ENCODE measurements at places on chromosomes 7 and 10. TPM values are rescaled to one million over a fixed set of nuclear protein-coding genes. Genes with fewer than 3 reads are reported as not detected.

DNA sequence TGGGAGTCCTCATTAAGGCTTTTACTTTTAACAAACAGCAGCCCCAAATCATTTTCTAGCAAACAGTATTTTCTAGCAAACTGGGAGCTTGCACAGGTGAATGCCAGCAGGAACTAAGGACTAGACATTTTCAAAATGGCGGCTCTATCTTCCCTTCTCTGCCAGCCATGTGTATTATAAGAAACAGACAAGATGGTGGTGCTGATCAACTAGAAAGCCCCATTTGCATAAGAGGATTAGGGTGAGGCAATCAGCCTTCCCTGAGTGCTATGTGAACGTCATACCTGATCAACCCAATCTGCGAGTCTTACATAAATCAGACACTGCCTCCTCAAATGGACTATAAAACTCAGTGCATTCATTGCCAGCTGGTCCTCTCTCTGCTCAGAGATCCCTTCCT lies 479.6 kb downstream of the IPMK start:
- no peak for DNase-seq

- no peak for DNase-seq
These were observed 27.3 kb upstream of the IFRD1 start for GRCh38 chr7:112422842-112423496.

Gene PRSS37
- polyA plus RNA-seq: 0.14 TPM

Gene PALD1
- polyA plus RNA-seq: 9.2 TPM

DNA sequence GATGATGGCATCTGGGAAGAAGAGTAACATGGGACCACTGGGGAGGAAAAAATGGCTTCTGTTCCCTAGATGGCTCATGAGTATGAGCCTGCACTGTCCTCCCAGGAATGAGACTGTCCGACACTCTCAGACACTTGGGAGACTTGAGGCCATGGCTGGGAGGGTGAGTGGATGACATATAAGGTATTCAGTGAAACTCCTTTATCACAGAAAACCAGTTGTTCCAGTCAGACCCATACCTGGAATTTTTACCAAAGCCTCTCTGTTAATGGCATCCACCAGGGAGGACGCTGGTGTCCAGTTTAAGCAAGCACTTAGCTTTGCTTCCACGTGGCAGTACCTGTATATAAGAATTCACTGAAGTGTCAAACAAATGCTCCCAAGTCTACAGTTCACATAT lies 116.7 kb upstream of the C10orf90 start:
- no peak for DNase-seq

DNA sequence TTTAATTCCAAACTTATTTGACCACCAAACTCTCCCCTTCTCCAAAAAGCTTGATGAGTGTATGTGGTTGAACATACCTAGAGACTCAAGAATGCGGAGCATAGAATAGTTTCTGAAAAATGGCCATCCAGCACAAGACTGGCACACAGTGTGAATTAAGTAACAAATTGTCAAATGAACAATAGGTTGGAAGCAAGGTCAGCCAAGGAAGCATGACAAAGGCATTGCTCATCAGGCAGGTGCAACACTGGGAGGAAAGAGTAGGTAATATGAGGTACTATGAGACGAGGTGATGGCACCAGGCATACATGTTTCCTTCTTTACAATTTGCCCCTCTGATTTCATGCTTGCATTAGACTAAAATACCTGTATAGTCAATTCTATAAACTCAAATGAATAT lies 73.7 kb downstream of the DKK1 start:
- DNase-seq: no peak

DNA sequence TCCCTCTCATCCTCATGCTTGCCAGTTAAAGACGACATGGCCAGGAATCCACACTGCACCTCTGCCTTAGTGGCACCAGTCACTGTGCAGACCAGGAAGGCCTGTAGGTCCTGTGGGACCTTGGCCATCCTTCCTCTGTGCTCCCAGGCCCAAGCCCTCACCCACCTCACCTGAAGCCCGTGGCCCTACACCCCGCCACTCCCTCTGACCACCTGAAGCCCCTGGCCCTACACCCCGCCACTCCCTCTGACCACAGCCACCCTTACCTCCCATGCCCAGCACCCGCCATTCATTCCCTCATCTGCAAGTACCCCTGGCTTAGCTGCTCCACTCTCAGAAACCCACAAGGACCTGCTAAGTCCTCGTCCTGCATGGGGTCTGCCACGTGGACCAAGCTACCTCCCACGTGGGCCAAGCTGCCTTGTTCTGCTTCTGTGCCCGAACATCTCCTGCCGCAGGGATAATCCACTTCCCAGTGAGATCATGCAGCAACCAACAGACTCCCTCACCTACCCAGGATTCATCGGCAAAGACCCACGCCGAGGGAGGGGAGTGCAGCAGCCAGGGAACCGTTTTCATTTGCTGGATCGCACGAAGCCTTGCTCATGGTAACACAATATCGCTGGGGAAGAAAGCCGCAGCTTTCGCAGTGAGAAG lies 151.2 kb downstream of the TCERG1L start:
- no peak for DNase-seq

DNA sequence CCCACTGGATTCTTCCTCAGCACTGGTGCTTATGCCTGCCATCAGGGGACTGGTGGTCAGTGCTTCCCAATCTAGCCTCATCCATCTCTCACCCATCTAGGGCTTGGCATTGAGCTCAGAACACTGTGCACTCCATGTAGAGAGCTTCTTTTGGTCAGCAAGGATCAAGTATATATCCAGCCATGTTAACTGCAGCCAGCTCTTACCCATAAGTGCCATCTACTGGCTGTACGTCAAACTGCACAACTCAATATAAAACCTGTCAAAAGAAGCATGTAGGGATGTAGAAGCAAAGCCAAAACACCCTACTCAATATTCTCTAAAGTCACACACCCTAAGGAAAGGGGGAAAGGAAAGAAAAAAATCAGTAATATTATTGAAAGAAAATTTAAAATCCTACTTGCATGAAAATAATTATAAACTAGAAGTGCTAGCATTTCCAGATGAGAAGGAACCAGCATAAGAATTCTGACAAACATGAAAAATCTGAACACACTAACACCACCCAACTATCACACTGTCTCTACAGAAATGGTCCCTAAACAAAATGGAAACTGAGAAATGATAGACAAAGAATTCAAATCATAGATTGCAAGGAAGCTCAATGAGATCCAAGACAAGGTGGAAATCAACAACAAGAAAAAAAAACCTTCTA lies 531.1 kb upstream of the STEAP1 start:
- peak; percentile 21 for DNase-seq

Gene NACAD
- 8.9 TPM for polyA plus RNA-seq

- DNase-seq: no peak
These were observed 63.9 kb downstream of the PRKAG2 start for GRCh38 chr7:151812967-151813366.

GRCh38 chr7:88590963-88591362 lies 168.5 kb upstream of the ZNF804B start:
- DNase-seq: no peak

GRCh38 chr10:26296360-26296759 lies 79.8 kb downstream of the GAD2 start:
- no peak for DNase-seq

Gene TMEM176A
- 71.6 TPM for polyA plus RNA-seq

DNA sequence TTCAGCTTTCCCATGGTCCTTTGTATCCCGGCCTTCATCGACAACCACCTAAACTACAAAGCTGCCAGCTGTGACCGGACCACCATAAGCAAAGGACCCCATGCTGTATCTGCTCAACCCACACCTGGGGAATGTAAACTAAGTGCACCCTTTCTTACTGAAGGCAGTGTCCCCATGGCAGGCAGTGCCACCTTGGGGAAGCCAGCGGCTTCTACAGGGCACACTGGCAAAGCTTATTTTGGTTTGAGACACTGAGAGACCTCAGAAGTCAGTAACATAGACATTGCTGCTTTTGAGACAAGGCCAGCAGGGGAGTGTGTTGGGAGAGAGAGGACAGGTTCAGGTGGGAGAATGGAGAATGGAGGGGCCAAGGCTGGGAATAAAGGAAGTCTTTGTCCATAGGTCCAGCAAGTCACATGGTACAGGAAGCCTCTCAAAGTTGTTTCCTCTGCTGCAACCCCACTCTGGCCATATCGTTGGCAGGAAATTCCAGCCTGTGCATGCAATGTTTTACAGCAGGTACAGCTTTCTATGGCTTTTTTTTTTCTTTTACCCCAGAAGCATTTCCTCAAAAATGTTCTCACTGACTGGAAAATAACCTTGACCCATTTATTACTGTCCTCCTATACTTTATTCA lies 85.9 kb upstream of the NPVF start:
- DNase-seq: no peak

Gene HKDC1
- polyA plus RNA-seq: 19.0 TPM

DNA sequence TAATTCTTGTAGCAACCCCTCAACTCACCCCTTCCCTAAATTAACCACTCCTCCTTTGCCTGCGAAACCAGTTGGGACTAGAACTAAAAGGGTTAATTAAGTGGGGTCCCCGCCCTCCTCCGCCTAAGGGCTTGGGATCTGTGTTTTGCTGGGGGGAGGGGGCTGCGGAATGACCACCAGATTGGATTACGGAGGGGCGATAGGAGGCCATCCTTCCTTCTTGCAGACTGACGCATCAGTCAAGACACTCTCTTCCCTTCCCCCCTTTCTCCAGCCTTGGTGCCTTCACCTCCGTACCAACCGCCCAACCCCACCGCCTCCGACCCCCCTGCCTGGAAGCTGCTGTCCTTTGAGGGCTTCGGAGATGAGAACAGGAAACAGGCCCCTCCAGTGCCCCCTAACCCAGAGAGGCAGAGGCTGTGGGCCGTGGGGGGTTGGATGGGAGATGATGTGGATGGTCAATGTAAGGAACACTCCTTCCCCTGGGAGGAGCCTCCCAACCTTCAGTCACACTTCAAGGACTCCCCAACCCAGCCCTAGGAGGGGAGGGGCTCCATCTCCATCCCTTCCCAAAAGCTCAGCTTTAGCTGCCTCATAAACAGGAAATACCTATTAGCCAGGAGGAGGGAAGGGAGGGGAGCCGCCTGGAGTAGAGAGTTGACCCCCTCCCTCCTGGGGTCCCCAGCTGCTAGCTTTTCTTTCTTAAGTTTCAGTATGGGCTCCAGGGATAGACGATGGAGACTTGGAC lies 997 bp upstream of the LDB1 start:
- peak; percentile 92 for DNase-seq

DNA sequence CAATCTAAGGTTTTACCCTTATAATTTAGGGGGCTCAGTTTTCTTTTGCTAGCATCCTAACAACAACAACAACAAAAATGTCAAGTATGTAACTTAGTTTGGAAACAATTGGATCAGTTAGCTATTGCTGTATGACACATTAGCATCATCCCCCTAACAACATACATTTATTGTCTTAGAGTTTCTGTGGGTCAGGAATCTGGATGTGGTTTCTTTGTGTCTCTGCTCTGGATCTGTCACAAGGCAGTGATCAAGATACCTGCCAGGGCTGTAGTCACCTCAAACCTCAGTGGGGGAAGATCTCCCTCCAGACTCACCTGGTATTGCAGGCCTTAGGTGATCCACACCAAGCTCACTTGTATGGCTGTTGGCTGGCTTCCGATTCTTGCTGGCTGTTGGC lies 18.3 kb downstream of the CREB5 start:
- DNase-seq: no peak

GRCh38 chr7:75559355-75559975 lies 67.3 kb downstream of the SPDYE5 start:
- no peak for DNase-seq

Gene CNPY1
- polyA plus RNA-seq: not detected

GRCh38 chr10:11685787-11686218 lies 56.4 kb upstream of the ECHDC3 start:
- no peak for DNase-seq

Gene FOXI2
- 0.85 TPM for polyA plus RNA-seq

GRCh38 chr7:95549818-95550529 lies 46.3 kb downstream of the PDK4 start:
- DNase-seq: no peak

Gene VSTM4
- polyA plus RNA-seq: 28.6 TPM

Gene CALML3
- not detected for polyA plus RNA-seq

DNA sequence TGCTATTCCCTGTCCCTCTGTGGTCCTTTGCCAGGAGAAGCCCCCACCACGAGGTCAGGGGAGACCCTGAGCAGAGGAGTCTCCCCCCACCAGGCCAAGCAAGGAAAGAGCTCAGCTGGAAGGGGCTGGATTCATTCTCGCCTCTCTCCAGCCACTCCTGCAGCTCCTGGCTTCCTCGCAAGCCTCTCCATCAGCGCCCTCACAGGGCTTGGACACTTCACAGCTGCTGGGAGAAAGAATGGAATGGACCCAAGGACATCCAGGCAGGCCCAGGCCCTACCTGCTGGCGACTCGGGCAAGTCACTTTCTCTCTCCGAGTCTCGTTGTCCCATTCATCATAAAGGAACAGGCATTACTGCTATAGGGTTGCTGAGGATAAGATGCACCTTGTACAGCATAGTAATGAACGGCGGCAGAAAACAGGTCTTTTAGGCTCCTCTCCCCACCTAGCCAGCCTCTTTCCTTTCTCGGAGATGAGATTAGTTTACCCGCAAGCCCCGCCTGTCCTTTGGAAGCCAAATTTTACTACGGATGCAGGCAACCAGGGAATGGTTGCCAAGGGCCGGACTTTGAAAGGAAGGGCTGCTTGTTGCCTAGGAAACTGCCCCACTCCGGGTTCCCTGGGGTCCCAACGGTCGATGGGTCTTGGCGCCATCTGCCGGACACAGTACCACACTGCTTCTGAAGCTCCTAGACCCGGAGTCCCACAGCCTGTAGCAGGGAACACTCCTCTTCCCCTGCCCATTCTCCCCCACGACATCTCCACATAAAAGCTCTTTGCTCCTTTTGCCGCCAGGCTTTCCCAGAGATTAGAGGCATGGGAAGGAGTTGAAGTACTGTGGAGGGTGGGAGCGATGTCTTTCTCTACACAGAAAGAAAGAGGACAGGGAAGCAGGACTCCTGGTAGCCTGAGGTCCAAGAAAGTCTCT lies 22.3 kb downstream of the IMPDH1 start:
- DNase-seq: no peak

GRCh38 chr10:14586901-14587300 lies 187.8 kb downstream of the FAM107B start:
- no peak for DNase-seq

DNA sequence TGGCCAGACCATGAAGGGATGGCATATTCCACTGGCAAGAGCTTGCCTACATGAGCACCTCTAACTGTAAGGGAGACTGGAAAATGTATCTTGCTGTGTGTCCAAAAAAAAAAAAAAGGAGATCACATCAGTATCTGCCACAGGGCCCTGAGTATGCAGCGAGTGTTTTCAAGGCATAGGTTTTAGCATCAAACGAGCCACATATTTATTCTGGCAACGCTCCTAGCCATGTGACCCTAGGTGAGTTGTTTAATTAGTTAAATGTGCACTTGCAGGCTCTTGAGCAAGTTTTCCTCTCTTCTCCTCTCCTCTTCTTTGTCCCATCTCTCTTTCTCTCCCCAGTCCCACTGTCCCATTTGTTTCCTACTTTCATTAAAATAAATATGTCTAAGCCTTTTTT lies 428.7 kb upstream of the AKR1E2 start:
- no peak for DNase-seq

DNA sequence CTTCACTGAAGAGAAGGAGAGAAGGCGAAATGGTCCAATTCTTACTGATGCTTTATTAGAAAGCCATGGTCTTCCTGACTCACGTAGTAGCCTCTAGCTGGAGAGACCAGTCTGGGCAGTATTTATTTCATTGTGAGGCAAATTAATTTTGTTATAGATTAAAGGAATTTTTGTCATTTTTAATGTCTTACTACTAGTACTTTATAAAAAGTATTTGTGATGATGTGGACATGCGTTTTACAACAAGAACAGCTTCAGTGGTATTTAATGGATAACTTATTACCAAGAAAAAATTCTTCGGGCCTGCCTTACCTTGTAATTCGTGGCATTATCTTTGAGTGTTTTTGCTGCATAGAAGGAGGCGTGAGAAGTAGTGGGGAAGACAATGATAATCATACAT lies 339.4 kb upstream of the SHH start:
- no peak for DNase-seq

GRCh38 chr10:87654212-87654611 lies 5.5 kb upstream of the PAPSS2 start:
- no peak for DNase-seq
